Suppressor macrophage treated with lipopolysaccharide for 4 hours (primary cell): ENCODE measurements at places on chromosomes 5 and 9.

DNA sequence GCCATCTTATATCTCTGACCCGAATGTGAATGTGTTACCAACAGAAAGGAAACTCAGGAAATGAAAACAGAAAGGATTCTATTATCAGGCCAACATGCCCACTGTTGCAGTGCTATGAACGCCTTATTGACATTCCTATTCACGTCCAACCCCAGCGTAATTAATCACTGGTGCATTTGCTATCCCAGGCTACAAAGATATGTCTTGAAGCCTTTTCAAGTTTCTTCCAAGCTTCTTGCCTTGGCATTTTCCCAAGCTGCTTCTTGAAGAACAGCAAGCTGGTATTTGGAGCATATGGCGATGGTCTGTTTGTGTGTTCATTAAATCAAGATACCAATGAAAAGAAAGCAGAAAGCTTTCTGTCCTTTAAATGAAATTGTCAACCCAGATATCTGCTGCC lies 579.2 kb upstream of the ZNF462 start:
- DNase-seq: no peak

DNA sequence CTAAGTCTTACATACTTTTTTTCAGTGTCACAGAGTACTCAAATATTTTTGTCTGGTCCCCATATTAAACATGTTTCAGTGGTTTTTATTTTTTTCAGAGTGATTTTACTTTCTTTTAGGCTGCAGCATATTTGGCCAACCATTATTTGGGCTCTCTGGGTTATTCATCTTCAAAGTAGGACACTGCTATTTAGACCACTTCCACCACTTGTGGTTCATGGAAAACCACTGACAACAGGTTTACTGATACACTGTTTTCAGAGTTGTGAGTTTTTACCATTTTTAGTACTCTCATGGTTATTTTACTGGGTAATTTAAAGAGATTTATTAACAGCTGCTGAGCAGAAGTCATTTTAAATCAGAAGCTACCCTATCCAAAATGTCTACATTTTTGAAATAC lies 437.6 kb downstream of the KIAA0825 start:
- no peak for DNase-seq

DNA sequence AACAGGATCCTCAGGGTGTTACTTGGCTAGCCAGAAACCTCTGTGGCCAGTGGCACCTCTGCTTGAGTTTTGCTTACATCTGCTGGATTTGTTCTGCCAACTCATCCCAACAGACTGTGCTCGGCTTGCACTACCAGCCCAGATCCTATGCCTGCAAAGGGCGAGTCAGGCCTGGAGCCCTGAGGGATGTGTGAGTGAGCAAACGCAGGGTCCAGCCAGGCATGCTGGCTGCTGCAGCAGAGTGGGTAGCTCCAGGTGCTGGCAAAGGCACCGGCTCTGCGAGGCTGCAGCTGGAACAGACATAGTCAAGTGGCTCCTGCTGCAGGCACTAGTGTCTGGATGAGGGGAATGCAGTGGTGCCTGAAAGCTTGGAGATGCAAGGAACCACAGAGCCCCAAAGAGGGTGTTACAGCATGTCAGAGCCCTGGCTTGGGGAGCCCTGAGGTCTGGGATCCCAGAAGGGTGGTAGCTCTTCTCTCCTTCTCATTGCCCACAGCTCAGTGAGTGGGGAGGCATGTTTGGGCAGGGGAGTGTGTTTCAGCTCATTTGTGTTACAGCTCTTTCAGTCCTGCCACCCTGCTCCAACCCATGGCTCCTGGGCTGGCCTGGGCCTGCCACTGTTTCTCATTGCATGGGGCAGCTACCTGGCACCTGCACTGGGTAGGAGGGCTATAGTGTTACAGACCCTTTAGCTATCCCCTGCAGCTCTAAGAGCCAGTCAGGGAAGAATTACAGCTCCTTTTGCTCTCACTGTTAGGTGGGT lies 332.6 kb downstream of the TAF11L14 start:
- no peak for DNase-seq

DNA sequence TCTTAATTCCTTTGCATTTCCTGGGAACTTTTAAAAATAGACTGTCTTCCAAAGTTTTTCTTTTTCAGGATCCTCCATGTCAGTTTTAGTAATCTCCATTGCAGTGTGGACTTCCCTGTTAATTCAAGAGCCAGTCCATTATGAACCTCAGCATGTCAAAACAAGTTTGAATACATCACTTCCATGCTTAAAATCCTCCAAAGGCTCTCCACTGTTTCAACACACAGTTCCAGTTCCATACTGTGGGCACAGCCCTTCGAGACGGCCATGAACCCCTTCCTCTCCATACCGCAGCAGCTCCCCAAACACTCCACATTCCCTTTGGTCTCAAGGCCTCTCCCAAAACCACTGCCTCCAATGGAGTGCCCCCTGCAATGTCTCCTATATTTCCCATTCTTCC lies 19.5 kb downstream of the LIFR start:
- DNase-seq: no peak

DNA sequence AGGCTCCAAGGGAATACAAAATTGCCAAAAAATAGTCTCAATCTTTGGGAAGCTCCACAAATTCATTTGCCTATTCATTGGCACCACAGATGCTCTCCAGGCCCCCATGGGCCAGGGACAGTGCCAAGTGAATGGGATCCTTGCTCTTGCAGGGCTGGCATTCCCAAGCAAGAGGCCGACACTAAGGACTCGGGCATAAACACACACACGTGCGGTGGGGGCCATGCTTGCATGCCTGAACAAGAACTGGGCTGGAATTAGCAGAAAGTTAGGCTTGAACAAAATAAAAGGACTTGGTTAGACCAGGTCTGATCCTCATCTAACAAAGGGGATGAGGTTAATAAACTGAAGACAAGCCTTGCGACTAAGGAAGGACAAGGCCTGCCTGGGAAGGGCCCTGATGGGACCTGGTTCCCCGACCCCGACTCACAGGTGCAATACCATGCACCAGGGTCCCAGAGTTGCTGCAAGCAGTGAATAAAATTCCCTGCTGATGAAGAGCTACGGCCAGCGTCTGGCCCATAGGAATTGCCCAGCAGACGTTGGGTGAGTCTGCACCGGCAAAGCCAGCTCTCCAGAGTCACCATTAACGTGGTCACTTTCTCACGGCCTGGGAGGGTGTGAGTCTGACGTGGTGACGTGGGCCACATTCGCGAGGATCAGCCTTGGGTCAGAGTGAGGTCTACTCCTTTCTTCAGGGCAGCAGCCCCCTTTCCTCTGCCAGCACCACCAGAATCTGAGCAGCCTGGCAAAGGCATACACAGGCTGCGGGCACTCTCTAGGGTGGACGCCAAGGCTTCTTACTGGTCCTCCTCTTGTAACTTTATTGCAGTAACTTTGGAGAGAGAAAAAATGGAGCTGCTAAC lies 77.4 kb upstream of the FCN1 start:
- DNase-seq: no peak

- no peak for DNase-seq
Observed at GRCh38 chr5:124474528-124475215, 271.8 kb downstream of the ZNF608 start.

GRCh38 chr5:159181152-159181551 lies 28.2 kb downstream of the RNF145 start:
- DNase-seq: no peak

GRCh38 chr9:129322022-129322621 lies 144.1 kb upstream of the IER5L start:
- DNase-seq: no peak

- no peak for DNase-seq
Observed at GRCh38 chr9:123883634-123884033, 46.3 kb downstream of the DENND1A start.

GRCh38 chr9:133576031-133576874 lies 32.9 kb downstream of the FAM163B start:
- no peak for DNase-seq

GRCh38 chr5:172881691-172882370 lies 47.8 kb downstream of the ERGIC1 start:
- peak; percentile 99 for DNase-seq

DNA sequence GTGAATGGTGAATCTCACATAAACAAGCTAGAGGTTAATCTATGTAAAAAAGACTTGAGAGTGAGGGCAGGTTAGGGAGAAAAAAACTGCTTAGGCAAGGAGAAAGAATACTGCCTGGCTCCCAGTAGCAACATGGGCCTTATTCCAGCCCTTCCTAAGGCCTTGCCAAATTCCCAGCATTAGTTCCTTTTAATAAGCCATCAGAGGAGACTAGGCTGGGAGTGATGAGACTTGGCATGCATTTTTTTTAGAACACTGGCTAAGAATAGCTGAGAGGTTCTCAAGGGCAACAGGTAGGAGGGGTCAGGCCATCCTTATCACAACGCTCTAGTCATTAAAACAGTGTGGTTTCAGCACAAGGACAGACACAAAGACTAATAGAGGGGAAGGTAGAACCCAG lies 20.9 kb upstream of the ZBTB43 start:
- DNase-seq: no peak

- no peak for DNase-seq
Observed at GRCh38 chr5:126481243-126481642, 58.0 kb downstream of the GRAMD2B start.

DNA sequence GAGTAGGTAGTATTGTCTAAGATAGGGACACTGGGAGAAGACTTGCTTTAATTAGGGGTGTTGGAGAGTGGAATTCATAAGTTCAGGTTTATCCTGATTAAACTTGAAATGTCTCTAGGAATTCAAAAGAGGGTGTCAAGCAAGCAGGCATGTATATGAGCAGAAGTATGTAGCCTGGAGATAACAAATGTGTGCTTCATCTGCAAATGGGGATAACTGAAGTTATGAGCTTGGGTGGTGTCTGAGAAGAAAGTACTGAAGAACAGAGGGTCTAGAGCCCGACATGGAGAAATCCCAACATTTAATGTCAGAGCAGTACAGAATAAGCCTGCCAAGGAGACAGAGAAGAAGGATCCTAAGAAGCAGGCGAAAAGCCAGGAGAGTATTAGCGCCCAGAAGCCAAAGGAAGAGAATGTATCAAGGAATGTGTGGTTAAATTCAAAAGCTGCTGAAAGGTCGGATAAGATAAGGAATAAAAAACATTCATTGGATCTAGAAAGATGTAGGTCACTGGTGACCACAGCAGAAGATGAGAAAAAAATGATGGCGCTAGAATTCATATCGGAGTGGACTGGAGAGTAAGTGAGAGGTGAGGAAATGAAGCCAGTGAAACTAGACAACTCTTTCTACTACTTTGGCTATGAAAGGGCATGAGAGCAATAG lies 401.5 kb upstream of the PIK3R1 start:
- no peak for DNase-seq

GRCh38 chr5:68012429-68012828 lies 203.1 kb upstream of the PIK3R1 start:
- DNase-seq: no peak

GRCh38 chr5:128539038-128539429 lies 989 bp upstream of the FBN2 start:
- DNase-seq: no peak

DNA sequence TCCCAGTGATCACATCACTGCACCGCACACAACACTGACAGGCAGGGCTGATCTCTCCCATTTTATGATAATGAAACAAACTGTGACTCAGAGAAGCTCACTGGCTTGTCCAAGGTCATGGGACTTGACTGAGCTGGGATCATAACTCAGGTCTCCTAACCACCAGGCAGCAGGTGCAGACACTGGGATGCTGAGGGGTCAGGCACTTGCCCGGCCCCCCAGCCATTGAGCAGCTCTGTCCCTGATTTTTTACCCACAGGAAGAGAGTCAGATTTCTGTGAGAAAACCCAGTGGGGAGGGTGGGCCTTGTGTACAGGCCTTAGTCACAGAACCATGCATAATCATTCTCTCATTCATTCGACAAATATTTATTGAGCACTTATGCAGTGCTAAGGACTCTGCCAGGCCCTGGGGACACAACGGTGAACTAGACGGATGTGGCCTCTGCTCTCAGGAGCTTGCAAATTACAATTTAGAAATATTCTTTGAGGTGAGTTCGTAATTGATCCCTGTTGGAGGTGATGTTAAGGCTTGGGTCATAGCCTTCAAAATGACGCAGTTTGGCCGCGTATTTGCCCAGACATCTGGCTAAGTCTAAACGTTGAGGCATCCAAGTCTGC lies 54.5 kb upstream of the TGFBR1 start:
- DNase-seq: peak; percentile 41

- no peak for DNase-seq
Observed at GRCh38 chr9:114347675-114348074, 18.0 kb downstream of the ORM2 start.

GRCh38 chr5:112174959-112175594 lies 244.0 kb downstream of the EPB41L4A start:
- DNase-seq: peak; percentile 79

- DNase-seq: no peak
Observed at GRCh38 chr5:95794070-95794516, 28.4 kb downstream of the GLRX start.

- DNase-seq: no peak
Observed at GRCh38 chr5:3609120-3609681, 13.6 kb downstream of the IRX1 start.

- peak; percentile 16 for DNase-seq
Observed at GRCh38 chr5:31408814-31409213, 123.1 kb downstream of the DROSHA start.

DNA sequence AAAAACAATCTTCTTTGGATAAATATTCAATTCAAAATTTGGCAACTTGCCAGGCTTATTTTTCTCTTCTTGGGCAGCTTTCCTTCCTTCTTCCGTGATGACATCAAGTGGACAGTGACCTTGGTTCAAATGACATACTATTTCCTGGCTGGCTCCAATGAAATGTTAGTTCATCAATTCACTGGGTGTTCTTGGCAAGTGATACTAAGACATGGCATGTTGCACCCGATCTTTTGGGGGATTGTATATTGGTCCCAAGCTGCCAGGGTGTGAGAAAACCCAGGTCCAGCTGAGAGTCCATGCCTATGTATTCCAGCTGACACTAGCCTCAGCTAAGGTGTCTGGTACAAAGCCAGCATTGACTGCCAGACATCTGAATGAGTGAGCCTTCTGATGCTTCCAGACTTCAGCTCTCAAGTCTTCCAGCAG lies 252.9 kb downstream of the MAT2B start:
- no peak for DNase-seq

- no peak for DNase-seq
Observed at GRCh38 chr5:124692324-124692723, 54.1 kb downstream of the ZNF608 start.

GRCh38 chr5:17838469-17838868 lies 204.2 kb downstream of the TAF11L14 start:
- DNase-seq: no peak

DNA sequence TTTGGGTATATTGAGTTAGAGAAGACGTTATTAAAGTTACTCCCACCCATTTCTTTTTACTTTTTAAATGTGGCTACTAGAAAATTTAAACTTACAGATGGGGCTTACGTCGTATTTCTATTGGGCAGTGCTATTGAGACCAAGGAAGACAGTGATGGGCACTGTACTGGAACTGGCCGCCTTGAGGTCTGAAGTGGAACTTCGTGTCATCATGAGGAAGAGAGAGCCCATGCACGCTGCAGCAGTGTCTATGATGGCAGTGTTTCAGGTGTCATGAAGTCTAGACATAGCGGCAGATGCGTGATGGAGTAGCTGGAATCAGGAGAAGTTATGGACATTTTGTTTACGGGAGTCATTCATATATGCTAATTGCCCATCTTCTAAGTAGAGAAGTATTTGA lies 143.7 kb downstream of the LRRC70 start:
- DNase-seq: no peak

GRCh38 chr9:127876026-127876763 lies 1.3 kb downstream of the AK1 start:
- DNase-seq: no peak
